ENCODE measurements at places on chromosomes 7 and 10.

- no peak for DNase-seq
Measured at GRCh38 chr10:75688506-75689300, 257.3 kb downstream of the LRMDA start.

DNA sequence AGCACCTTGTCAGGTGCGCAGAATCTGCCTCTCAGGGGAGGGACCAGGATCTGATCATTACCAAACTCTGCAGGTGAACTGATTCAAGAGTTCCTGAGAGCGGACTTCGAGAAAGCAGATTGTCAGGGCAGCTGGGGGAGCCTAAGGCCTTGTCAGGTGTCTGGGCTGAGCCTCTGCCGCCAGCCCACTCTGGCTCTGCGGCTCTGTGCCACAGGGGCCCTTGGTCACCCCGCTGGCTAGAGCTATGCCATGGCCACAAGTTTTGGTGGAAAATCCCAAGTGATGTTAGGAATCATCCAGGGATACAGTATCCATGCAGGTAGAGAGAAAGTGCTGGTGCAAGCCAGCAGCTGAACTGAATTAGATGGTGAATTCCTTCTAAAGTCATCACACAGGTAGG is 4.2 kb downstream of the ADAMTS14 start:
- DNase-seq = no peak

GRCh38 chr10:5942001-5942400 is 35.3 kb downstream of the IL15RA start:
- DNase-seq = no peak

GRCh38 chr10:52187521-52188258 is 126.4 kb upstream of the DKK1 start:
- no peak for DNase-seq

GRCh38 chr10:104340111-104340526 is 1.9 kb upstream of the ITPRIP start:
- DNase-seq = no peak

GRCh38 chr7:5633161-5634106 is 148.0 kb downstream of the RNF216 start:
- DNase-seq = no peak

DNA sequence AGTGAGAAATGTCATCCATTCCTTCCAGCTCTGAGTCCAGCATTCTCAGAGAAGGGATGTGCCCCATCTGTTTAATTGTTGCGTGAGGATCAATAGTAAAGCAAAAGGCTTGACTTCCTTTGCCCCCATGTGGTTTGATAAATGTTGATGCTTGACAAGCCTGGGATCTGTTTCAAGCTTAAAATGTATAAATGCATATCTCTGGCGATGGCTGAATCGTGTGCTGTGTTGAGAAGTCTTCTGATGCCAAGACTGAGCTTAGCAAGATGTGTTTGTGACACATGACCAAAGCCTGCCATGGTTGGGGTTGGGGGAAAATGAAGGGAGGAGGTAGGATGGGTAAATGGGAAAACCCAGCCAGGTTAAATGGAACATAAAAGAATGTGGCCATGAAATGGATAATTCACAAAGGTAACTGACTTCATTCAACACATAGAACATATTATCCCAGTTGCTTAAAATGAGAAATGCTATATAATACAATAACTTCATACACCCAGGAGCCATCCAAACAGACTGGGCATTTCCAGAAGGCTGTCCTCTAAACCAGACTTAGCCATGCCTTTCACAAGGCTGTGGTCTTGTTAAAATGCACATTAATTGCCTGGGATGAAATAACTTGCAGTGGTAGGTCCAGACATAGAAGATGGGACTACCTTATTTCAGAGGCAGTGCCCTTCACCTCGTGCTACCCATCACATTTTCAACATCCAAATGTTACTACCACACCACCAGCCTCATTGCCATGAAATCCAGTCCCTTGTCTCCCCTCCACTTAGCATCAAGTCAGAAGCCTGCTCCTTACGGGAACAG is 147.3 kb upstream of the PDE1C start:
- DNase-seq = no peak

GRCh38 chr7:24378871-24379616 is 95.1 kb downstream of the NPY start:
- no peak for DNase-seq

- DNase-seq = no peak
Measured at GRCh38 chr10:102453502-102453901, 2.2 kb upstream of the C10orf95 start.

DNA sequence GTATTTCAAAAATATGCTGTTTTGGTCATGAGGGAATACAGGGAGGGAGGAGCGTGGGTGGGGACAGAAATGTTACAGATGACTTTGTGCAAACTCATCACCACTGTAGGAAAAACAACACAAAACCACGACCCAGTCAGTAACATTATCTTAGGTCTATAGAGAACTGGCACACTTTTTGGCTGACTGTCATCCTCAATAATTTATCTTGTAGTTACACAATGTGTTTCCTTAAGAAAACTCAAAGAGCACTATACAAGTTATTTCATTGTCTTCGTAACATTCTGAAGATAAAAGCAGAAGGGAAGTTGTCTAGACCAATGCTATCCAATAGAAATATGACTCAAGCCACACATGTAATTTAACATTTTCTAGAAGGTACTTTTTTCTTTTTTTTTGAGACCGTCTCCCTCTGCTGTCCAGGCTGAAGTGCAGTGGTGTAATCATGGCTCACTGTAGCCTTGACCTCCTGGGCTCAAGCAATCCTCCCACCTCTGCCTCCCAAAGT is 16.9 kb upstream of the CDK14 start:
- no peak for DNase-seq
